RKO (cell line): ENCODE measurements at places on chromosomes 1 and 21.

GRCh38 chr21:43921979-43922945 lies 57.2 kb downstream of the AGPAT3 start:
- DNase-seq, result no peak

GRCh38 chr1:213761845-213762407 lies 225.8 kb upstream of the PROX1 start:
- peak; percentile 93 for DNase-seq

DNA sequence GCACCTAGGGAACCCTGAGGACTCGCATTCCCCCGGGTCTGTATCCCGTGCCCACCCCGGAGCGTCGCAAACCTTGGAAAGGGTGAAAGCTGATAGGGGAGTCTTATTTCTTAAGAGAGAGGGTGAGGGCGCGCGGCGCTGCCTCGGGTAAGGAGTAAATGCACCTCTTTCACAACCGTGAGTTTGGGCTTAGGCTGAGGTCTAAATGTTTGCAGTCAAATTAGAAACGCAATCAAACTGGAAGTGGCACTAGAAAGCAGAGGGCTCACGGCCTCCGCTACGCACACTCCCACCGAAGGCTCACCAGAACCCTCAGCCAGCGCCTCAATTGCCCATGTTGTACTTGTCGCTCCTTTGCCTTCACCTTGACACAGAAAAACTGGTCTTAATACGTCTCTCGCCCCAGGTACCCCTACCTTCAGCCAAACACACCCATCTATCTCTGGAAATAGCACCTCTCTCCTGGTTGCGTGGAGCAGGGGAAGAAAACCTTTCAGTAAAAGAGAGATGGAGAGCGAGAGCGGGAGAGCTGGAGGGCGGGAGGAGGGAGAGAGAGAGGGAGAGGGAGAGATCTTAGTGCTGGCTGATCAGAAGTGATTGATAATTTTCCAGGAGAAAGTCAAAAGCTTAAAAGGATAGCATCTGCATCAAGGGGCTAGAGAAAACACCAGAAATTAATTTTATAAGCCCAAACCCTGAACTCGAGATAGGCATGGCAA lies 1.7 kb upstream of the HLX start:
- DNase-seq, result no peak

GRCh38 chr1:153001382-153001781 lies at the start of gene SPRR3:
Gene SPRR3 (plus strand): TSS chr1:153001749. CDS start chr1:153003021, 1,272 bp downstream.
- no peak for DNase-seq

GRCh38 chr1:3033040-3033789 lies 11.9 kb downstream of the ACTRT2 start:
- no peak for DNase-seq

GRCh38 chr21:41621513-41621912 lies 113.6 kb upstream of the TMPRSS2 start:
- DNase-seq, result no peak

- DNase-seq, result peak; percentile 30
These were observed at the start of gene CTSS for GRCh38 chr1:150765296-150765976. Gene CTSS (minus strand): TSS chr1:150765778. CDS start chr1:150764763, 1,015 bp downstream.

GRCh38 chr1:6262555-6263420 lies 1.9 kb upstream of the GPR153 start:
- no peak for DNase-seq

DNA sequence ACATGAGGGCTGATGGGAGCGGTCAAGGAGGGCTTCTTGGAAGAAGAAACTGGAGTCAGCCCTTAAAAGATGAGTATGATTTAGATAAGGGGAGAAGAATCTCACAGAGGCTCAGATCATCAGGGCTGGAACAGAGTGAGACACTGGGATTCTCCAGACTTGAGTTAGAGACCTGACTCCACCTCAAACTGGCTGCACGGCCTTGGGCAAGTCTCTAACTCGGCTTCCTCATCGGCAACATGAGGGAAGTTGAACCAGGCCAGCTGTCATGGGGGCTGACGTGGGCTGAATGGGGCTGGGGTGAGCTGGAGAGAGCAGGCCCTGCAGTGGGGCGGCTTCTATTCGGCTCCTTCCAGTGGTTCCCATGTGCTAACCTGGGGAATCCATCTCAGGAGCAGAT lies 2.5 kb downstream of the C1QC start:
- DNase-seq, result no peak

DNA sequence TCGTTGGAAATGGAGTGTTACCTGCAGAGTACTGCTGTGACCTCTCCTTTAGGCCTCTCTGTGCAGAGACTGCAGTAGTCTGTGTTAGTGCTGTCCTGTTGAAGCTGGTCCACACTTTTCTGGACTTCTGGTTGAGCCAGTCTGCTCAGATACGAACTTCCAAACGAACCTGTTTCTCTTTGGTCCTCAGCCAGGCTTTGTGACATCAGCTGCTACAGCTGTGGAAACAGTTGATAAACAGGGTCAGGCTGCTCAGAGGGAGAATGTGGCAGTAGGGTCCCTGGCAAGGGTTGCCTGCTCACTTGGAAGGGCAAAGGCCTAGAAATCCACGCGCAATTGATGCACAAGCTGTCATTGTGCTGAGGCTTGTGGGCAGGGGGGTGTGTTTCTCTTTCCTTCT lies 98.8 kb downstream of the NOS1AP start:
- DNase-seq, result no peak

GRCh38 chr1:170660871-170661645 lies 2.9 kb upstream of the PRRX1 start:
- no peak for DNase-seq

DNA sequence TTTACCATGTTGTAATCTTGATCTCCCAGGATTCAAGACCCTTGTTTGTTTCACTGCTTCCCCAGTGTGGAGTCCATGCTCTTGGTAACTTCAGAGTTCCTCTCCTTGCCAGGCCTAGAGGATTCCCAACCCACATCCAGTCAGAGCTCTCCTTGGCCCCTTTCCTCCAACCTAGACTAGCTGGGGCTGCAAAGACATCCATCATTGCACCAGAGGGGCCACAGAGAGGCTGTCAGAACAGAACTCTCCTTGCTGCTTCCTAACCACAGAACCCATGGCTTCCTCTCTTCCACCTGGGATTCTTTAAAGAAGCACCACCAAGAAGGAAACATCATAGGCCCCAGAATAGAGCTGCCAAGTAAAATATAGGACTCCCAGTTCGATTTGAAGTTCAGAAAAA lies 81.0 kb downstream of the HMGB4 start:
- no peak for DNase-seq

DNA sequence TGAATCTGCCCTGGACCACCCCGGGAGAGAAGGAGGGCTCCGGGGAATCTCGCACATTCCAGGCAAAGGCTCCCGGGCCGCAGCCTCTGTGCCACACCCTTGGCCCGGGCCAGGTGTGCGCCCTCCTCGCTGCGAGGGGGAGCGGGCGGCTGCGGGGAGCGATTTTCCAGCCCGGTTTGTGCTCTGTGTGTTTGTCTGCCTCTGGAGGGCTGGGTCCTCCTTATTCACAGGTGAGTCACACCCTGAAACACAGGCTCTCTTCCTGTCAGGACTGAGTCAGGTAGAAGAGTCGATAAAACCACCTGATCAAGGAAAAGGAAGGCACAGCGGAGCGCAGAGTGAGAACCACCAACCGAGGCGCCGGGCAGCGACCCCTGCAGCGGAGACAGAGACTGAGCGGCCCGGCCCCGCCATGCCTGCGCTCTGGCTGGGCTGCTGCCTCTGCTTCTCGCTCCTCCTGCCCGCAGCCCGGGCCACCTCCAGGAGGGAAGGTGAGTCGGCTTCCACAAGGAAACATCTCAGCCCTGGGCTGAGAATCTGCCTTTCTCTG lies at the start of gene LAMC2:
Gene LAMC2, plus strand, starts transcription at position 324 of the 550 bp plus-strand sequence. Its CDS starts 89 bp downstream, at position 413.
- DNase-seq, result no peak
